Fibroblast of skin of right quadriceps (primary cell): ENCODE measurements at places on chromosomes 4 and X.

DNA sequence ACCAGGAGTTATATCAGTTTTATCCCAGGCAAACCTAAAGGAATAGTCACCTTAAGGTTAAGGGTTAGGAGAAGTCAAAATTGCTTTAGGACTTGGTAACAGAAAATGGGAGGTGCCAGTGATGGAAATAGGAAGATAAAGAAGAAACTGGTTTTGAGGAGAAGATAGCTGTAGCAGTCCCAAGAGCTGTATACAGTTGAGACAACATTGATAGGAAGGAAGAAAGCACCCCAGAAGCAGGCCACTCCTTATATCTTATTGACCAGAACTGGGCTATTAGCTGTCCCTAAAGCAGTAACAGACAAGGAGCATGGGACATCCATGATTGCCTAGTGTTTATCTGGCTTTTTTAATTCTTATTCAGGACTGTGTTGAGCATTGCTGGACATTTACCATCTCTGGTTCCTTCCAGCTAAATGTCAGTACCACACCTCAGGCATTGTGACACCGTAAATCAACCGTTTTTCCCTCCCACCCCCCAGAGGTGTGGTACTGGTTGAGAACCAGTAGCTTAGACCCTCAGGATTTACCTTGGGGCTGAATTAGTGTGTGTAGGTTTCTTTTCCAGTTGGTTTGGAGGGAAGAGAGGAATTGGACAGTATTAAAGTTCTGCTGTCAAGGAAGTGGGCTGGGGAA, 2.0 kb upstream of the PGRMC2 start:
- DNase-seq: no peak

DNA sequence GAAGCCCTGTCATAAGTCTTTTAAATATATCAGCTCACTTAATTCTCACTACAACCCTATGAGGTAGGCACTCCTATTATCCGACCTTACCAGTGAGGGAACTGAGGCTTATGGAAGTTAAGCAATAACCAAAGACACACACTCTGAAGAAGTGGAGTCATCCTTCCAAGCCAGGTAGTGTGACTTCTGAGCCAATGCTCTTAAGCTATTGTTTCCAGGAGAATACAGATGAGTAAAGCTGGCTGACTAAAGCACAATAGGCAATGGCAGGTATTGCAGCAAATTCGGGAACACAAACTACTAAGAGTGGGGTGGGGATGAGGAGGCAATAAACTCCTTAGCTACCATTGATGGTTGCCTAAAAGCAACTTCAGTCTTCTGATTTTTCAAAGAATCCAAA, 81.8 kb upstream of the KIT start:
- no peak for DNase-seq

DNA sequence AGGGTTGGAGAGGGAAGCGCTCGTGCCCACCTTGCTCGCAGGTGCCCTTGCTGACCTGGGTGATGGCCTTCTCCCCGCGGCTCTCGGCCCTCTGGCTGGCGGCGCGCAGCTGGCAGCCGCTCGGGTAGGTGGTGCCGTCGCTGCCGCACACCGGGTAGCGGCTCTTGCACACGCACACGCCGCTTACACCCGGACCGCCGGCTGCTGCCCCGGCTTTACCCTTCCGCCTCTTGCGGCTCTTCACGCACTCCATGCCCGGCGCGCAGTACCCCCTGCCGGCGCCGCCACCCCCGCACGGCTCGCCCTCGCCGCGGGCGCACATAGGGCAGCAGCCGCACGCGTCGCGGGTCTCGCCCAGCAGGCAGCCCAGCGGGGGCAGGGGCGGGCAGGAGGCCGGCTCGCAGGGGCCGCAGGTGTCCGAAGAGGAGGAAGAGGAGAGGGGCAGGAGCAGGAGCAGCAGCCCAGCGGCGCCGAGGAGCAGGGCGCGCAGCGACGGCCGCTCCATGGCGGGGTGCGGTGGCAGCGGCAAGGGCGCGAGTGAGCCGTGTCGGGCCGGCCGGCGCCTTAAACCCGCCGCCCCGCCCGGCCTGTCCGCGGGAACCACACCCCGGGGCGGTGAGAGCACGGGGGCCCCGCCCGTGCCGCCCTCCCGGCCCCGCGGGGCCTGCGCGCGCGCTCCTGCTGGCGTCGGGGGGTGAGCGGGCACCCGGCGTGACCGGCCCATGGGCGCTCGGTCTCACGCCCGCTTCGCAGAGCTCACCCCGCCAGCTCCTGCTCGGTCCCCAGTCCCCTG, at the start of gene IGFBP7:
Gene IGFBP7, minus strand, starts transcription at position 539 of the 793 bp plus-strand sequence. Its CDS starts 34 bp downstream, at position 505.
- DNase-seq: no peak

GRCh38 chrX:127038065-127038464, 218.5 kb downstream of the PRR32 start:
- DNase-seq: no peak

GRCh38 chrX:138756234-138756633, 44.7 kb upstream of the FGF13 start:
- peak; percentile 24 for DNase-seq

DNA sequence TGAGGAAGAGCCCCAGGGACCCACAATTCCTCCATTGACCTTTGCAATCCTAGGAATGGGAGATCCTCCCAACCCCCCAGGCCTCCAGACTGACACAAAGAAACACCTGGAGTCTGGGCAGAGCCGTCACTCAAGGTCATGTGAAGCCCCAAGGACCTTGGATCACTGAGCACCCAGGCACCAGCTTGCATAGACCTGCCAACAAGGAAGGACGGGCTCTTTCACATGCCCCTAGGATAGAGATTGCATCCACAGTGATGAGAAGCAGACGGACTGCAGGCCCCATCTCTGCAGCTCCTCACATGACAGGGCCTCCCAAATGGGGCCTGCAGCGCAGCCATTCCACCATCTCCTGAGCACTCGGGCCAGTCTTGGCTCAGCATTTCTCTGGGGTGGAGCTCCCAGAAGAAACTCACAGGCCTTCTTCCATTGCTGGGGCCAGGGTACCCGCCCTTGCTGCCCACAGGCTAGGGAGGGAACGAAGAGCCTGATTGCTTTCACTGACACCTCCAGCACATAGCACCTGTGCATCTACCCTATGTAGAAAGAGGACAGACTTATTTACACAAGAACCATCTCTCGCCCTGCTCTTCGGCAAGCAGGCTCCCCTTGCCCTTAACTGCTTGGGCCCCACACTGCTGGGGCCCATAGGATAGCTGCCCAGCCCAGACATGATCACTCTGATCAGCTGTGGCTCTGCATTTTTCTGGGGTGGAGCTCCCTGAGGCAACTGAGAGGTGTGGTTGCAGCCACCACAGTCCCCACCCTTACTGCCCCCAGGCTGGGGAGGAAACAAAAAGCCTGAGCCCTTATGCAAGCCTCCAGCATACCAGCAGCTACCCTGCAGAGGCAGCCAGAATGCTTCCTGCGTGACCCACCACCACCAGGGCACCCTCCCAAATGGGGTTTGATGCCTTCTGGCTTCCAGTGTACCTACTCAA, 185.7 kb upstream of the ZCCHC13 start:
- DNase-seq: no peak

- peak; percentile 73 for DNase-seq
Observed at GRCh38 chrX:44785652-44786051, 58.2 kb upstream of the DUSP21 start.

DNA sequence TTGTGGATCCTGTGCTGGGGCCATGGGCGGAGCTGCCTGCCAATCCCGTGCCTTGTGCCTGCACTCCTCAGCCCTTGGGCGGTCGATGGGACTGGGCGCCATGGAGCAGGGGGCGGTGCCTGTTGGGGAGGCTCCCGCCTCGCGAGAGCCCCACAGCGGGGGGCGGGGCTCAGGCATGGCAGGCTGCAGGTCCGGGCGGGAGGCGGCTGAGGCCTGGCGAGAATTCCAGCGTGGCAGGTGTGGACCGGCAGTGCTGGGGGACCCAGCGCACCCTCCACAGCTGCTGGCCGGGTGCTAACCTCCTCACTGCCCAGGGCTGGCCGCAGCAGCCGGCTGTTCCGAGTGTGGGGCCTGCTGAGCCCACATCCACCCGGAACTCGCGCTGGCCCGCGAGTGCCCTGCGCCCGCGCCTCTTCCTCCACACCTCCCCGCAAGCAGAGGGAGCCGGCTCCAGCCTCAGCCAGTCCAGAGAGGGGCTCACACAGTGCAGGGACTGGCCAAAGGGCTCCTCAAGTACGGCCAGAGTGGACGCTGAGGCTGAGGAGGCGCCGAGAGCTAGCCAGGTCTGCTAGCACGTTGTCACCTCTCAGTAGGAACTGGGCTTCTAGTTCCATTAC, 85.9 kb downstream of the GBA3 start:
- DNase-seq: no peak

DNA sequence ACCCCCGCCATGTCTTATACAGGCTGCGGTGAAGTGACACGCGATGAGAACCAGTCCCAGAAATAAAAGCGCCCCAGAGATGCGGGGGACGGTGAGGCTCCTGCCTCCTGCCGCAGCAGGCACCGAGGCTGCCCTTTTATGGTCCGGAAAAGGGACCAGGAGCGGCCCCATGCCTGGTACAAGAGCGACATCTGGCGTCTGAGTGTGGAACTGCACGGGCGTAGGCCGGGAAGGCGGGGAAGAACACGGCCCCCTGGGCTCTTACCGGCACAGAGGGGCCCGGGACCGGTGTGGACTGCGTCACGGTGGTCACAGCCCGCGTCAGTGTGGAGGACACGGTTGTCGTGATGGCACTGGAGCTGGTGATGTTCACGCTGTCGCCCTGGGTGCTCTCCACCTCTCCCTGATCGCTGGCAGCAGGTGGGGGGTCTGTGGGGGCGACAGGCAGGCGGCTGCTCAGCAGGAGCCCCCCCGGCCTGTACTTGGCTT, 8.9 kb upstream of the RENBP start:
- DNase-seq: peak; percentile 64
